ENCODE measurements at places on chromosomes 5 and 9.

DNA sequence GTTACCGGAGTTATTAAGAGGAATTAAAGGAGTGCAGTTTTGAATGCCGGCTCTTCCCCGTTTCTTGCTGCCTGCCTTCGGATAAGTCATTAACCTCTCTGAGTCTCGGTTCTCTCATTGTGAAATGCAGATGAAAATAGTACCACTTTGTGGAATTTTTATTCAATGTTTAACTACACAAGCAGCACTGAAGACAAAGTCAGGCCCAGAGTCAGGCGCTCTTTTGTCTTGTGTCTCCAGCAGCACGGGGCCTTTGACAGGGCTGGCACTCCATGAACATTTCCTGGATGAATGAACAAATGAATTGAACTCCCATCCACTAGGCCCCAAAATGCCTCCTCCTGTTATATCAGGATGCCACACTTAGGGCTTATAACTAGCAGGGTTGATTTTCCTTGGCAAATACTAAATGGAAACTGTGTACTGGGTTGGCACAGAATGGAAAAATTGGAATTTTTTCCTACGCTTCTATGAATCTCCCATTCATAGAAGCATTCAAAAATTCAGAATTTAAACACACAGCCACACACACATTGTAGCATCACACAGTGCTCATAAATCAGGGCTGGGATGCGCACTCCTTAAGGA is 332.8 kb downstream of the MLLT3 start:
- DNase-seq: no peak

DNA sequence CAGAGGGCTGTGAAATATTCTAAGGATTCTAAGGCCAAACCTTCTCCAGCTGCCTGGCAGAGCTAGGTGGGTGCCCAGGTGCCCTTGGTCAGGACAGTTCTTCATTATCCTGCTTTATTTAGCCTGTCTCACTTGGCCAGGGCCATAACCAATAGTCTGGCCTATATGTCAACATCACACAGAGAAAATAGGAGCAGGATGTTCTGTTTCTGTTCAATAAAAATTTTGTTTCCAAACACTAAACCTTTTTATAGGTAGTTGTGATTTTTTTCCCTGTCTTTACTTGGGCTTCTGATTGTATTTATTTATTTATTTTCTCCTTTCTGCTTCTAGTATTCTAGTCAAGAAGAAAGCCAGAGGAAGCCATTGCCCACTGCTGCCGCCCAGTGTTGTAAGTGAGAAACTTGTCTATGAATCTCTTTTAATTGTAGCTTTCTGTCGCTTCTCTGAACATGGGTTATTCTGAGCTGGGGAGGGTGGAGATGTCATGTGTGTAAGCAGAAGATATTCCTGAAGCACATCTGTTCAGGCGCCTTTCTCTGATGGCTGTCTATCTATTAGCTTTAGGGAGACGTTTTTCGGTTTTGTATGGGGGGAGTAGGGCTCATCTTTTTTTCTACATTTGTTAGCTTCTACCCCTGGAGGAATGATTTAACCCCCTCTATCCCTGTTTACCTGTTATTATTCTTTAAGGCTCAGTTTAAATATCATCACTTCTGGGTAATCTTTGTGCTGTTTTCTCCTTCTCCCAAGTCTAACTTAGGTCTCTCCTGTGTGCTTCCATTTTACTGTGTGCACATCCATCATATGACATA is 97.1 kb downstream of the UNC13B start:
- DNase-seq: no peak

- no peak for DNase-seq
Observed at GRCh38 chr9:108463932-108464606, 391.7 kb downstream of the ACTL7B start.

DNA sequence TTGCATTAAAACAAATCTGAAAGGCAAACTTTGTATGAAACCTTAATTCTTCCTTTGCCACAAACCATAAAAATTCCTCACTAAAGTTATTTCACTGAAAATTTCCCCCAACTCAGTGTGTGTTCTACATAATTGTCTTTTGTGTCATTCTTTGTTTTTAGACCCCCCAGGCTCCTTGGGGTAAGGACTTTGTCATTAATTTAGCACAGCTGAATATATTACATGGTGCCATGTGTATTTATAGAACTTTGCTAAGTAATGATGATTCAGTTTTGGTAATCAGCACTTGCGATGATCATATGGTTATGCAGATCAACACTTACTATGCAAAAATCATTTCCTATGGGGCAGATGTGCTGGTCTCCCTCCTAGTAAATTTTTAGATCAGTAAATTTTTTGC is 712.1 kb upstream of the MEF2C start:
- no peak for DNase-seq

- no peak for DNase-seq
Observed at GRCh38 chr5:140408750-140409241, 7.2 kb downstream of the ANKHD1 start.

DNA sequence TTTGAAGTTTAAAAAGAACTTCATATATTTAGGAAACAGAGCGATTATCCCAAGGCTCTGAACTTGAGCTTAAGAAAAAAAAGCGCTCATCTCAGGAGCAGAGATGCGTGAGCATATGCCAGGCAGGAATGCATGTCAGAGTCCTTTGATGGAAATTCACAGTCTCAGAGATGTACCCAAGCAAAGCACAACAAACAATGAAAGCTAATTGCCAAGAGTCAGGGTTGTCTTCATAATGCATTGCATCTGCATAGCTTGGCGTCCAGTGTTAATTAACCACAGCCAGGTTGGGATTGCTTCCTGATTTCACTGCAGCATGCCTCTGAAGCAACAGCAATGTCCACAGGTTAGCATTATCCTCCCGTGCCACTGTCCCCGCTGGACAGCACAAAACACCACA is 907.0 kb upstream of the DMAC1 start:
- DNase-seq: no peak

- no peak for DNase-seq
Observed at GRCh38 chr5:174489215-174489614, 235.2 kb upstream of the MSX2 start.

Data from esophagus squamous epithelium (tissue), 5 donors.